ENCODE measurements at places on chromosomes 1 and 21. TPM values are rescaled to one million over a fixed set of nuclear protein-coding genes. Genes with fewer than 3 reads are reported as not detected.

DNA sequence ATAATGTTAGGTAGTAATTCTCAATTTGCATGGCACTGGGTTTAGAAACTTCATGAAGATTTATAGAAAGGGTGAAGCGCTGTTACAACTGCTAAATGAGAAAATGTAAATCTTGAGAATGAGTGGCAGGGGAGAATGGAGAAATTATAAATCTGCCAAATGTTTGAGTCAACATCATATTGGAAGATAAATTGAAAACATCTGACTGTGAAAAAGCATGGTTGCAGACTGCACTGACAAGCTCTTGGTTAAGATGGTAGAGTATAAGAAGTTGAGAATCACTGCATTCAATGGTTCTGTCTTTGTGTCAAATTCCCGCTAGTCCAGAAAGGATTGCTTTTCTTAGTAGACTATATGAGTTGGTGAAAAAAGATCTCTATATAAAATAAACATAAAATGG, 113.3 kb upstream of the DUSP10 start:
- no peak overlapping the region for H3K27ac ChIP-seq
- H3K4me3 ChIP-seq, result no peak overlapping the region
- no peaks in the 10 kb centered on the region for H3K27me3 ChIP-seq
- H3K36me3 ChIP-seq, result no peaks in the 10 kb centered on the region
- no peaks in the 10 kb centered on the region for H3K4me1 ChIP-seq

- no peaks in the 10 kb centered on the region for H3K4me1 ChIP-seq
- no peak overlapping the region for H3K4me3 ChIP-seq
- H3K27me3 ChIP-seq, result peaks cover 4% of the 10 kb centered on the region
- DNase-seq, result no peak
Measured at GRCh38 chr1:30670240-30671060, 52.9 kb downstream of the MATN1 start.

Gene DCST2
- 1.4 TPM for total RNA-seq

Gene TPTE
- not detected for total RNA-seq

GRCh38 chr1:11682287-11682771, 1.4 kb upstream of the MAD2L2 start:
- no peak for DNase-seq
- H3K36me3 ChIP-seq, result peaks cover under 1% of the 10 kb centered on the region
- no peak overlapping the region for H3K27ac ChIP-seq
- H3K27me3 ChIP-seq, result no peaks in the 10 kb centered on the region

- H3K4me1 ChIP-seq, result peaks cover 47% of the 10 kb centered on the region
- DNase-seq, result no peak
- no peaks in the 10 kb centered on the region for H3K27me3 ChIP-seq
- no peak overlapping the region for H3K4me3 ChIP-seq
- no peaks in the 10 kb centered on the region for H3K36me3 ChIP-seq
Measured at GRCh38 chr1:3905266-3905952, 5.3 kb upstream of the C1orf174 start.
